ENCODE measurements at places on chromosomes 16 and 17. TPM values are rescaled to one million over a fixed set of nuclear protein-coding genes. Genes with fewer than 3 reads are reported as not detected.
A peak's percentile ranks its signal among the peaks of the same experiment; 100 is the strongest.

- no peaks in the 10 kb centered on the region for H3K36me3 ChIP-seq
Measured at GRCh38 chr17:69078864-69079263, 18.1 kb upstream of the ABCA9 start.

GRCh38 chr17:82615084-82616020 lies 32.9 kb downstream of the WDR45B start:
- no peak overlapping the region for H3K27ac ChIP-seq
- no peaks in the 10 kb centered on the region for H3K36me3 ChIP-seq
- no peak overlapping the region for H3K4me3 ChIP-seq
- H3K4me1 ChIP-seq, result no peaks in the 10 kb centered on the region

FN3K gene
- total RNA-seq, result 45.7 TPM

DNA sequence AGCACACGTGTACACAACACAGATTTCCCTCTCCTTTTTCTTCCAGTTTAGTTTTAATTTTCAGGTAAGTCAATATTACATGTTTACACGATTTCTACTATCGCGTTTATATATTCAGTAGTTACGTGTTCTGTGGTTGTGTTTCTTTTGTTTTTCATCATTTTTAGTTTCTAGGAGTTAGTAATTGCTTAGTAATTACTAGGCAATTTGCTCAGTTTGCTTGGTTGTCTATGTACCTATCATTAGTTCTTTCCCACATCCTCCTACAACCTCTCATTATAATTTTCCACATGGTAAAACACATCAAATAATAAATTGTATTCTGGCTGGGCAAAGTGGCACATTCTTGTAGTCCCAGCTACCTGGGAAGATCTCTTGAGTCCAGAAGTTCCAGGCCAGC lies 24.6 kb upstream of the GUCY2D start:
- no peaks in the 10 kb centered on the region for H3K4me1 ChIP-seq
- H3K27ac ChIP-seq, result no peak overlapping the region
- H3K27me3 ChIP-seq, result no peaks in the 10 kb centered on the region
- DNase-seq, result no peak
- H3K36me3 ChIP-seq, result no peaks in the 10 kb centered on the region

KRTAP1-1 gene
- total RNA-seq, result not detected

- peak; percentile 51 for DNase-seq
- no peak overlapping the region for H3K4me3 ChIP-seq
- H3K27me3 ChIP-seq, result no peaks in the 10 kb centered on the region
- peaks cover 13% of the 10 kb centered on the region for H3K4me1 ChIP-seq
- H3K27ac ChIP-seq, result peak overlapping the region; percentile 31
- no peaks in the 10 kb centered on the region for H3K36me3 ChIP-seq
Measured at GRCh38 chr16:50303605-50304466, 37.5 kb downstream of the ADCY7 start.

GRCh38 chr17:37117373-37118142 lies 168.8 kb downstream of the AATF start:
- H3K36me3 ChIP-seq, result no peaks in the 10 kb centered on the region
- H3K4me1 ChIP-seq, result peaks cover 2% of the 10 kb centered on the region
- no peak for DNase-seq
- H3K27ac ChIP-seq, result no peak overlapping the region
- H3K27me3 ChIP-seq, result no peaks in the 10 kb centered on the region
- H3K4me3 ChIP-seq, result no peak overlapping the region

- no peak for DNase-seq
- peaks cover 2% of the 10 kb centered on the region for H3K4me1 ChIP-seq
- no peaks in the 10 kb centered on the region for H3K27me3 ChIP-seq
- H3K36me3 ChIP-seq, result no peaks in the 10 kb centered on the region
- H3K27ac ChIP-seq, result no peak overlapping the region
Measured at GRCh38 chr16:74556375-74556922, 50.5 kb downstream of the GLG1 start.

PABPN1L gene
- total RNA-seq, result not detected

- H3K27me3 ChIP-seq, result no peaks in the 10 kb centered on the region
- H3K4me3 ChIP-seq, result peak within 1 kb of the TSS; percentile 96
- peak; percentile 82 for DNase-seq
- H3K27ac ChIP-seq, result peak within 1 kb of the TSS; percentile 31
- H3K4me1 ChIP-seq, result peaks cover 9% of the 10 kb centered on the region
Measured at GRCh38 chr16:75566040-75566757, at the start of gene GABARAPL2. Gene GABARAPL2 (plus strand): TSS chr16:75566379. CDS start chr16:75566487, 108 bp downstream.

GRCh38 chr17:10614536-10615155 lies 42.5 kb downstream of the MYH3 start:
- no peaks in the 10 kb centered on the region for H3K36me3 ChIP-seq
- no peaks in the 10 kb centered on the region for H3K27me3 ChIP-seq
- no peaks in the 10 kb centered on the region for H3K4me1 ChIP-seq

DNA sequence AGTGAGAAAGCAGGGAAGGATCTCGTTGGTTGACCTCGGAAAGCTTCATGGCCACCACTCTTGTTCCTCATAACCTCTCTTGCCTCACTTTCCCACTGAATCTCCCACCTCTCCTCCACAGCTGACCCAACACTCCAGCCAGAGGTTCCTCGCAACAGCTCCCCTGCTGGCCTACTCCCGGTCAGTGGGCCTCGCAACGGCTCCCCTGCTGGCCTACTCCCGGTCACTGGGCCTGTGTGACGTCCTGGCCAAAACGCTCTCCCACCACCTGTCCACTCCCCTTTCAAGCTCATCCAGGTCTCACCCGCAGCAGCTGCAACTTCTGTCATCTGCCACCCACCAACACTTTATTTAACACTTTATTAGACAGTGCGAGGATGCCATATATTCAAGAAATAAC lies 149.1 kb downstream of the VPS53 start:
- H3K27me3 ChIP-seq, result no peaks in the 10 kb centered on the region
- no peak overlapping the region for H3K27ac ChIP-seq
- H3K4me1 ChIP-seq, result no peaks in the 10 kb centered on the region
- no peak overlapping the region for H3K4me3 ChIP-seq
- DNase-seq, result no peak

GRAP gene
- 2.1 TPM for total RNA-seq

- DNase-seq, result peak; percentile 42
- no peaks in the 10 kb centered on the region for H3K36me3 ChIP-seq
- peaks cover 3% of the 10 kb centered on the region for H3K4me1 ChIP-seq
- peak overlapping the region; percentile 91 for H3K27ac ChIP-seq
Measured at GRCh38 chr16:65120831-65121721, 787 bp downstream of the CDH11 start.

- H3K4me1 ChIP-seq, result peaks cover 3% of the 10 kb centered on the region
- H3K4me3 ChIP-seq, result no peak overlapping the region
- H3K27ac ChIP-seq, result no peak overlapping the region
- H3K36me3 ChIP-seq, result no peaks in the 10 kb centered on the region
- no peak for DNase-seq
Measured at GRCh38 chr16:66656547-66656946, 40.0 kb downstream of the CMTM4 start.

OR2C1 gene
- 0.50 TPM for total RNA-seq

GRCh38 chr17:32998111-32998886 lies 6.7 kb downstream of the SPACA3 start:
- no peaks in the 10 kb centered on the region for H3K36me3 ChIP-seq
- DNase-seq, result peak; percentile 86
- H3K27me3 ChIP-seq, result no peaks in the 10 kb centered on the region
- H3K4me1 ChIP-seq, result peaks cover 4% of the 10 kb centered on the region
- H3K27ac ChIP-seq, result no peak overlapping the region
- H3K4me3 ChIP-seq, result no peak overlapping the region

- H3K4me3 ChIP-seq, result no peak overlapping the region
- no peaks in the 10 kb centered on the region for H3K27me3 ChIP-seq
- no peak overlapping the region for H3K27ac ChIP-seq
Measured at GRCh38 chr17:61722398-61722797, 131.4 kb upstream of the NACA2 start.

KIF19 gene
- 1.7 TPM for total RNA-seq

CCL17 gene
- total RNA-seq, result not detected
